Calu3 (cell line): ENCODE measurements at places on chromosomes 5 and 9.

GRCh38 chr5:59768152-59769040 lies 125.1 kb downstream of the PDE4D start:
- peak; percentile 58 for DNase-seq

DNA sequence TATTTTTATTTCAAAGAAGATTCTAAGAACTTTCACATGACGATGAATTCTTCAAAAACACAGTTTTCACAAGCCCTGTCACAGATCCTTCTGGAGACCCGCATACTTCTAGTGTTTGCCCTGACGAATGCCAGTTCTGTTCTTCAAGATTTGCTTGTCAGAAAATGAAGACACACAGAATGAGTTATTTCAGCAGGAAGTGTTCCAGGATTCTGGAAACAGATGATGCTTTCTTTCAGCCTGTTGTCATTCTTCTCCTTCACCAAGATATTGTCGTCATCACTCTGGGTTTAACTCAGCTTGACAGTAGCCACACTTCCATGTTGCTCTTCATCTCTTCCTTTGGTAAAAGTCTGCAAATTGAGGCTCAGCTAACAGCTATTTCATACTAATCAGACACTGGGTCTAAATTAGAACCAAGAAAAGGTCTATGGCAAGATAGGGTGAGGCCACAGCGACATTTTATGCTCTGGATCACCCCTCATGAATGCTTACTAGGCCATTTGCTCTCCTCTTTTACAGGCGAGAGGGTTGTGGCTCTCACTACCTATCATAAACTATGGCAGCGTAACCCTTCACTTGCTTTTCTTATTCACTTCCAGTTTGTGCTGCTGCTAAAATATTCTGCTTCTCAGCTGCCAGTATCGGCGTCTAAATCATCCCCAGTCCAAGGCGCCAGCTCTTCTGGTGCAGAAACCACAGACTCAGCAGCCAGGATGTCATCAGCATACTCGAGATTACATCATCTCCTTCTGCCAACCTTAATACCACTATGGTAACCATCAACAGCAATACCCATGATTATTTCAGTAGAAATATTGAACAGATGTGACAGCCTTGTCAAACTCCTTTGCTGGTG lies 159.6 kb upstream of the TBCA start:
- no peak for DNase-seq

DNA sequence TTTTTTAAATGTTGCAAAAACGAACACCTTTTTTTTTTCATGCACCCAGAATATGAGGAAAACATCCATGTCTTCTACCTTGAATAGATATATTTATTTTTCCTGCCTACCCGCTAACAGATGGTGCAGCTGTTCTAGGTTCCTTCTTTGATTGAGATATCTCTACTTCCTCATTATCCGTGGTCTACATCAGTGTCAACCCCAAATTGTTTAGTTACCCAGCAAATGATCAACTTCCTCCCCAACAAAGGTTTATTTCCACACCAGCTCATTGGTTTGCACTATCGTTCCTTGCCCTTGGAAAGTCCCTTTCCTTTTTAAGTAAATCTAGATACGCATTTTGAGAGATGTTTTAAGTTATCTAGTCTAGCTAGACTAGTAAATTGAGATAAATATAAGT lies 166.4 kb downstream of the PRR16 start:
- no peak for DNase-seq

DNA sequence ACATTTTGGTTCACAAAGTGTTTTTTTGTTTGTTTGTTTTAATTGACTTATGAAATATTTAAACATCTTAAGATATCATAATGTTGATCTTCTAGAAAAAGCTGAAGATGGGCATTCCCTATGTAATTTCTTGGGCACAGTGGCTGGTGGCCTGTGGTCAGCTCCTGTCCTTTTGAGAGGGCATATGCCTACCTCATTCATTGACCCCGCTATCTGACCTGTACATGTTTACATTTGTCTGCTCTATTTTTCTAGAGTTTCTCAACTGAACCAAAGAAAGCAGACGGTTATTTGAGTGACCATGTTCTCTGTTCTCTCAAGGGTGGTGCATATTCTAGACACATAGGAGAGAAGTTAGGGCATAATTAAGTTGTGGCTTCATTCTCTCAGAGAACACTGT lies 5.3 kb downstream of the SGCD start:
- DNase-seq: no peak
